GM10248 (cell line): ENCODE measurements at places on chromosomes 13 and 19.

- no peak for DNase-seq
Observed at GRCh38 chr13:97630725-97631124, 196.8 kb downstream of the RAP2A start.

- DNase-seq, result no peak
Observed at GRCh38 chr13:38376546-38376945, 26.9 kb downstream of the UFM1 start.

GRCh38 chr13:79775830-79776229 lies 294.9 kb downstream of the NDFIP2 start:
- peak; percentile 20 for DNase-seq

GRCh38 chr19:47991191-47991808 lies 670 bp downstream of the BSPH1 start:
- no peak for DNase-seq

DNA sequence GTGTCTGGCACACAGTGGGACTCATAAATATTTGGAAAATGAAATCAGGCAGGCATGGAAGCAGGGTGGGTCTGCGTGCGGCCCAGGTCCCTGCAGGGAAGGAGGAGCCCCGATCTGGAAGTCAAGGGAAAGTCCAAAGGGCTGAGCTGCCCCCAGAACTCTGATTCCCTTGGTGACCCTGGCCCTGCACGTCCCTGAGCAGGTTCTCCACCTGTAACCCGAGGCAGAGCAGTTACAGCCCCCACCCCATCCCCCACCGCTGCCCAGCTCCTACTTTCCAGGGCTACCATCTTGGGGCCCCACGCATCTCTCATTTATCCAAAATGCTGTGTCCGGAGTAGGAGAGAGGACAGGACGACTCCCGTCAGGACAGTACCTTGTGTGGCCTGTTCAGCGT lies 2.1 kb downstream of the PLEKHF1 start:
- DNase-seq, result no peak
